NCI-H187 (cell line): ENCODE measurements at places on chromosomes 1 and 21.

- DNase-seq, result no peak
Observed at GRCh38 chr1:186518395-186518794, 57.5 kb upstream of the PDC start.

DNA sequence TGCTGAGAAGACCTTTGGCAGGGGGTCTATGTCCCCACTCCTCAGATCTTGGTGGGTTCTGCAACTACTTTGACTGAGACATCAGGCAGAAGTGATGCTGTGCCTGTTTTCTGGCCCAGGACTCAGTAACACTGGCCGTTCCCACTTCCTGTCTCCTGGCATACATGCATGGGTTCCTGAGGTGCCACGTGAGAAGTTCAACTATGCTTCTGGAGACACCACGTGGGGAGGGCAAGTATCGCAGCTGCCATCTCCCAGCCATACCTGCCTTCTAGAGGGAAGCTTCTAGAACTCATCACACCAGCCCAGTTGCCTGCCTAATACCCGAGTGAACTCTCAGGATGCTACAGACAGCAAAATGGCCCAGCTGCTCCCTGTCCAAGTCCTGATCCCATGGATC is 65.8 kb downstream of the TRABD2B start:
- DNase-seq, result no peak

DNA sequence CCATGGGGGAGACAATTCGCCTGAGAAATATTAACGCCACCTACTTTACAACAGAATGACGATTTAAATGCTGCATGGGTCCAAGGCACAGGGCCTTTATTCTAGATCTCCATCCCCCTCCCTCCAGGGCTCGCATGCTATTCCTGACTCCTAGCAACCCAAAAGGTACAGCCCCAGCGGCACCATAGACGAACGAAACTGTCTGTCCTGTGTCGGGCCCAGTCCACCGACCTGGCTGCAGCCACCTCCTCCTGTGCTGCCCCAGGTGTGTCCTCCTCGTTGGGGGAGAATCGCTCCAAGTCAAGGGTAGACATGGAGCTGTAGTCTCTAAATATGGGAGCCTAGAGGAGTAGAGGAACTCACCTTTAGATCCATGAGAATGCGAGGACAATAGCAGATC is 196.5 kb downstream of the TOMM20 start:
- no peak for DNase-seq

DNA sequence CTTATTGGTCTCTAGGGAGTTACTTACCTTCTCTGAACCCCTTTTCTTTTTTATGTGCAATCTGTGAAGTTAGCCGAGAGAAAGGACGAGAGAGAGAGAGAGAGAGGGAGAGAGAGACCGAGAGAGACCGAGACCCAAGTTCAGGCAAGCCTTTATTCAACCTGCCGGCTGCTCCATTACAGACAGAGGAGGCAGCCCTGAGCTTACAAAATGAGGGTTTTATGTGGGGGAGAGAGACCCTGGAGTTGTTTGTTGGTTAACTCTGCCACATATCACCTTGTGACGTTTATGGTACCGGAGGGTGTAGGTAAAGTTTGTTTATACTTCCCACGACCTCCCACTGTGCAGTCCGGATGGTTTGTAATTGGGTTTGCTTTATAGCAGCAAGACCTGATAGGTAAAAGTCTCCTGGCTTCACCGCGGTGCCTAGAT is 1.5 kb upstream of the MCOLN3 start:
- DNase-seq, result no peak

DNA sequence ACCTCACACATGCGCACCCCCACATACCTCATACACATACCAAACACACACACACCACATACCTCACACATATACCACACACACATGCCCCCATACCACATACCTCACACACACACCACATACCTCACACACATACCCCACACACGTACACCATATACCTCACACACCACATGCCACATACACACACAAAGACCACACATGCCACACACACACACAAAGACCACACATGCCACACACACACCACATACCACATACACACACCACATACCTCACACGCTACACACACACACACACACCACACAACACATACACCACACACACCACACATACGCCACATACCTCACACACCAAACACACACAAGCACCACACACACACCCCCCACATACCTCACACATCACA is 30.0 kb downstream of the HIVEP3 start:
- no peak for DNase-seq
